ENCODE measurements at places on chromosomes 6 and 20.
A peak's percentile ranks its signal among the peaks of the same experiment; 100 is the strongest.

- DNase-seq, result no peak
These were observed 6.4 kb downstream of the NSFL1C start for GRCh38 chr20:1460275-1460674.

DNA sequence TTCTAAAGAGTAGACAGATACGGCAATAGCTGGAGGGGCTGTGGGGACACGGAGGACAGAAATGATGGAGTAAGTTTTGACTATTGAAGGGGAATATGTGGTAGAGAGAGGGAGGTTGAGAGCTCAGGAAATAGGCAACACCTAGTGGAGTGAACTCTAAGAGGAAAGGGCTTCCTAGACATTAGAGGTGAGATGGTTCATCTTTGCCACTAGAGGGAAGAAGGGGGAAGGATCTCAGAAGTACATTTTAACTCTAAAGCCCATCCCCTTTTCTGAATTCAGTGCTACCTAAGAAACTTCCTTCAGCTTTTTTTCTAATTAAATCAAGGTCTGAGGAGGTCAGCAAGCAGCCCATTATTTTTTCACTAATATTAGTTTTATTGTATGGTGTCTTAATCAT lies 689.4 kb upstream of the MAP3K7 start:
- DNase-seq, result peak; percentile 54

DNA sequence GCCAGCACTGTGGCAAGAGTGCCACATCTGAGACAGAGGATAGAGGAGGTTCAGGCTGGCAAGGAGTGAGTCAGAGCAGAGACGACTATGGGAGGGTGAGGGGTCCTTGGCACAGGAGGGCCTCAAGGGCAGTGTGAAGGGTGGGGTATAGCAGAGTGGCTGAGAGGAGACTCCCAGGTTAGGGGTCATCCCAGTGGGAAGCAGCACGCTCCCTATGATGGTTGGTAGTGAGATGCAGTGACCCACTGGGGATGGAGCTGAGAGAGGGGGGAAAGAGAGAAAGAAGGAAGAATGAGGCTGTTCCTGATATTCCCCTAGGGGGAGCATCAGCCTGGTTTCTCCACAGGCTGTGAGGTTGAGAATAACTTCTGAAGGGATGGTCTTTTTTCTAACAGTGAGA lies 97.3 kb downstream of the INSM1 start:
- peak; percentile 5 for DNase-seq

GRCh38 chr6:10418361-10418861 lies 3.5 kb upstream of the TFAP2A start:
- DNase-seq, result no peak

GRCh38 chr20:57835588-57836455 lies 126.0 kb upstream of the PMEPA1 start:
- no peak for DNase-seq

GRCh38 chr20:6008254-6008653 lies 45.6 kb downstream of the LRRN4 start:
- DNase-seq, result peak; percentile 88

Measured in RKO (cell line).